Posterior cingulate gyrus (tissue), 11 donors: ENCODE measurements at places on chromosomes 1 and 21.

DNA sequence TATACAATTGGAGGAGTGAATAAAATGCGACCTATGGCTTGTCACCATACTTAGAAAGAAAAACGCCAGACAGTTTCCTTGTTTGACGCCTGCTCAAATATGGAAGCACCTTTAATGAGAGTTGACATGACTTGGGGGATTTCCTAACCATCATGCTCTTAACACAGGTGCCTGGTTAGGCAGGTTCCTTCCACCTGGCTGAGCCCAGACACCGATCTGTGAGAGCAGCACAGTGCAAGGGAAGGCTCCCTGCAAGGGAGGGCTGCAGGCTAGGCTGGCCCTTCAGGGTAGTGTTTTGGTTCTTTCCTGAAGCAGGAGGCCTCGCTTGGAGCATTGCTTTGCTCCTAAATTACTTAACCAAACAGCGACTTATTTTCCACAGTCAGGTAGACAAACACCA lies 24.6 kb upstream of the KLHDC8A start:
- DNase-seq, result no peak

DNA sequence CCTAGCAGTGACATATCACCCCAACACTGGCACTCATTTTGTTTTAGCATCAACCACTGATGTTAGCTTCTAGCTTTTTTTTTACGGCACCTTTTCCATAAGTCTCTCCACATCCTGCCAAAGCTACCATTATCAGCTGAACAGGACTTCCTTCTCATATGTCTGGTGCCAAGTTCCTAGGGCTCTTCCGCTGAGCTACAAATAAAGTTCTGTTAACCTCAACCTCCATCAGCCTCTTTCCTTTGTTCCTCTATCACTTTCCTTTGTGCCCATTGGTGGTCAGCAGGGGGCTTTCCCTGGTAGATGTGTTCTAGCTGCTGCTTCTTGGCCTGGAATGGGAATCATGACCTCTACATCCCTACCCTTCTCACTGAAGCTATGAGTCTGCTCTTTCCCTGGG lies 163.8 kb downstream of the FAF1 start:
- no peak for DNase-seq

DNA sequence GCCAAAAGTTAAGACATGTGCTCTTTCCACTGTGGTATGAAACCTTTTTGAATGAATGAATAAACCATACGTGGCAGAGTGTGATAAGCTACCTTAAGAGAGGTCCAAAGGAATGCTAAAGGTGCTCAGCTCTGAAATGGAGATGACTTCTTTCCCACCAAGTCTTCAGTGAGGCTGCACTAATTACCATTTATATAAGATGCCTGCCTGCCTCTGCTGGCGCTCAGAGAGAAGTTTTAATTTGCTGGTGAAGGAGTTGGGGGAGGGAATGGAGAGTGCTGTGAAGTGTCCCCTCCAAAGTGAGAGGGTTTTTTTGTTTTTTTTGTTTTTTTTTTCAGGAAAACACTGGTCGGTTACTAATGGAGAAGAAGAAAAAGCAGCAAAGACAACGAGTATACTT lies 559.0 kb downstream of the OMA1 start:
- DNase-seq, result no peak

GRCh38 chr1:175075572-175076568 lies 8.2 kb downstream of the TNN start:
- DNase-seq, result no peak

DNA sequence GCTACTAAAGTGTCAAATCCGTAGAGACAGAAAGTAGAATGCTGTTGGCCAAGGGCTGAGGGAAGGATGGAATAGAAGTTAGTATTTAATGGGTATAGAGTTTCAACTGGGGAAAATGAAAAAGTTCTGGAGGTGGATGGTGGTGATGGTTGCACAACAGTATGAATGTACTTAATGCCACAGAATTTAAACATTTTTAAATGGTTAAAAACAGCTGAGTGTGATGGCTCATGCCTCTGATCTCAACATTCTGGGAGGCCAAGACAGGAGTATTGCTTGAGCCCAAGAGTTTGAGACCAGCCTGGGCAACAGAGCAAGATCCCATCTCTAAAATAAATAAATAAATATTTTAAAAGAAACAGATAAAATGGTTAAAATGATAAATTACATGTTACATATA lies 44.5 kb downstream of the PIK3R3 start:
- no peak for DNase-seq

GRCh38 chr21:41229509-41230248 lies 61.7 kb downstream of the BACE2 start:
- no peak for DNase-seq
